ENCODE measurements at places on chromosomes 7 and 10. TPM values are rescaled to one million over a fixed set of nuclear protein-coding genes. Genes with fewer than 3 reads are reported as not detected.

- DNase-seq = no peak
These were observed 45.4 kb downstream of the CDK6 start for GRCh38 chr7:92790992-92791391.

- no peak for DNase-seq
These were observed 665 bp downstream of the BHLHA15 start for GRCh38 chr7:98211676-98212531.

DNA sequence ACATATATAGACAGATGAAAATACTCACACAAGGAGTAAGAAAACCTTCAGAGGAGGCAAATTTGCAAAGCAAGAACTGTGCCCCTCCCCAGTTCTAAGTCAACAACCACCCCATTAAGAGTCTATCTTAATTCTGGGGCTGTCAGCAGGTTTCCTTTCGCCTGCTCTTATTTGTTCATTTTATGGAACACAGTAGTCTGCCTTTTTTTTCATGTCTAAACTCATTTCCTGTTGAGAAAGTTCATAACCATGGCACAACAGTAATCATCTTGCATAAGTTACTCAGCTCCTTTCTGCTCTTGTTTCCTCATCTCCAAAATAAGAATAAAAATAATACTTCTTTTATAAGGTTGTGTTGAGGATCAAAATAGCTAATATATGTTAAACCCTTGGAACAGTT lies 25.8 kb upstream of the AMPH start:
- DNase-seq = no peak

Gene RELN
- total RNA-seq = not detected

Gene ODAD2
- total RNA-seq = not detected

Gene ADCY1
- total RNA-seq = 0.03 TPM

Gene ADAP1
- total RNA-seq = 6.8 TPM

DNA sequence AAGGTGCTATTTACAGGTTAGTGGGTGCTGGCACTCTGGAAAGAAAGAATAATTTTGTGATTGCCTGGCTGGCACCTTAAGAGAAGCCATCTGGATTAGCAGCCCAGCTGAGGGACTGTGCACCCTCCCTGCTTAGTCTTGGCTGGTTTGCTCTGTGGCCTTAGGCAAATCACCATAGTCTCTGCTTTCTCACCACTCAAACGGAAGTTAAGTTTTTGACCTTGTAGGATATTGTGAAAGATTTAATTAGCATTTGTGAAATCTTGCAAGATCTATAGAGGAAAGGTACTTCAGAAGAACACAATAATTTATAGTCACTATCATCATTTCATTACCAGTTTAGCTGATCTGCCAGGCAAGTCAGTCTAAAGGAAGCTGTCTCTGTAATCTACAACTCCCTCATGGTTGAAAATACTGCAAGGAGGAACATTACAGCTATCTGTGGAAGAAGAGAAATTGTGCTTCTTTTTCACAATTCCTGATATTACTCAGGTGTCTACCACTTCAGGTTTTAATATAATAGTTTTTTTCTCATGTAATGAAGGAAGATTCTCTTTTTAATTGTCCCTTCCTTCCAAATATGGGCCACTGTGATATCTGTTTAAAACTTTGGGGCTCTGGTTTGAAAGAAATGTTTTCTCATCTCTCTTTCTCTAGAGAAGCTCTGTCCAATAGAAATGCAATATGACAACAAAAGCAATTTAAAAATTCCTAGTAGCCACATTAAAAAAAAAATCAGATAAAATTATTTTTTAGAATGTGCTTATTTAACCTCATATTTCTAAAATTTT lies 219.6 kb downstream of the PTEN start:
- DNase-seq = no peak

DNA sequence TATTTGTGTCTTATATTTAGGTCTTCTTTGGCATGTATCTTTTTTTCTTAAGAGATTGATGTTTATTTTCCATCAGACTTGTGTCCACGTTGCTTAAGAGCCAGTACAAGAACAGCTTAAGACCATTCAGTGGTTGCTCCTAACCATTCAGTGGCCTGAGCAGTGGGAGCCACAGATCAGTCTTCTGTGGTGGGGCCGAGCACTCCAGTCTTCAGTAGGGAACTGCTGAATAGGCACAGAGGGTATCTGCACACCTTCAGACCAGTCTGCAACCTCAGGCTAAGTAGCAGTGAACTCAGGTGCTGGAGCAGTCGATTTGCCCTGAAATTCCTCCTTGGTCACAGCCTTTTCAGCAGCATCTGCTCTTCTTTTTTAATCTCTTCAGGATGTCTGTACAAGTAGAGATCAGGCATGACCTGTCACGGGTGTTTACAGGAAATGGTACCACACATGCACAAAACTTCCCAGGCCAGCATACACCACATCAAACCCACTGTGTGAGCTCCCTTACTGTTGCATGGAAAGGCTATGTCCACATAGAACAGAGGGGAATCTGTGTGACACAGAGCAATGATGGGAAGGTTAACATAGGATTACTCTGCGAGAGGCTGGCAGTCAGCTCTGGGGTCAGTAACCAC lies 51.5 kb downstream of the FAM107B start:
- DNase-seq = peak; percentile 26

Gene UPK3BL1
- 28.4 TPM for total RNA-seq

GRCh38 chr10:120997313-120997712 lies 146.2 kb downstream of the WDR11 start:
- no peak for DNase-seq

DNA sequence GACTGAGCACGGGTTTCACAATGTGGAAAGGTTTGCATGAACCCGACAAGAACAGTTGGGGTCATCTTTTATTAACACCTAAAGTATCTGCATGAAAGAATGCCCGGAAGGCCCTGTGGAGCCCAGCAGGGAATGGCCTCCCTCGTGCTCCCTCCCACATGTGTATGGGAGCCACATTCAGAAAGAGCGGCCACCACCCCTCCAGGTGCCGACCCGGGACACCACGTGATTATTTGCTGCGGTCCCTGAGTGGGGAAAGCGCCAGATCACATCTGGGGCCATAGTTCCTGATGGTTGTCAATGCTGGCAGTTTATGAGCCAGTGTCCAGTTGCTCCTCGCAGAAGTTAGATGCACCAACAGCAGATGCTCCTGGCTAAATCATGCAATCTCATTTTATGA lies 571.4 kb downstream of the TCERG1L start:
- DNase-seq = no peak

Gene RPP30
- 28.5 TPM for total RNA-seq
